ENCODE measurements at places on chromosomes 13 and 19. TPM values are rescaled to one million over a fixed set of nuclear protein-coding genes. Genes with fewer than 3 reads are reported as not detected.
A peak's percentile ranks its signal among the peaks of the same experiment; 100 is the strongest.

The GTF2F2 gene
- 26.9 TPM for total RNA-seq

The SCAMP4 gene
- total RNA-seq = 37.9 TPM

The ZNF416 gene
- 2.9 TPM for total RNA-seq

The NLRP9 gene
- total RNA-seq = not detected

The ZNF841 gene
- 15.0 TPM for total RNA-seq

The CACNG7 gene
- not detected for total RNA-seq

The CLEC11A gene
- total RNA-seq = 1.7 TPM

The ATP4A gene
- total RNA-seq = not detected

The DZIP1 gene
- 0.48 TPM for total RNA-seq

The NCCRP1 gene
- not detected for total RNA-seq

DNA sequence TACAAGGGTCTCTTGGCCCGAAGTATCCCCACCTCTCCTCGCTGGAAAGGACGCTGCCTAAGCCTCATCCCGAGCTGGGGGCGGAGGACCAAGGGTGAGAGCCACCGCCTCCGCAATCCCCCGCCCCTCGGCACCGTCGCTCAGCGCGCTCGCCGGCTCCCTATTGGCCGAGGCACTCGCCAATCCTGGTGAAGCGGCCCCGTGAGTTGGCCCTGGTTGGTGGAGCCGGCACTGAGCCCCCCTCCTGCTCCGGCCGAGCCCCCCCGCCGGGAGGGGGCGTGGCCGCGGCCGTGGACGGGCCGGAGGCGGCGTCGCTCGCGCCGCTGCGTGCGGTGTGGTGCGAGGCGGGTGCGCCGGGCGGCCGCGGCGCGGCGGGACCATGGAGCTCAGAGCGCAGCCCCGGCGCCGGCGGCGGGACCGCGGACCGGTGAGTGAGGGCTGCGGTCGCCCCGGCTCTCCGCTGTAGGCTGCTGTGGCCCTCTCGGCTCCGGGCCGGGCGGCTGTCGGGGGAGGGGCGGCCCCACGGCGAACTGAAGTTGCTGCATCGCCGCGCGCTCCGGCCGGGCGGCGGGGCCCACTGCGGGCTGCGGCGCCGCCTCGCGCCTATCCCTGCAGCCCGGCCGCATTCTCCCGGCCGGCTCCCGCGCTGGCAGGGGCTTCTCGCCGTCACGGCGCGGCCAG is at the start of gene WASF3:
Gene WASF3, plus strand, starts transcription at position 291 of the 681 bp plus-strand sequence. CDS start 84,588 bp downstream, outside the sequence.
- peak within 1 kb of the TSS; percentile 65 for H3K4me3 ChIP-seq
- H3K4me1 ChIP-seq = peaks cover 7% of the 10 kb centered on the region
- H3K36me3 ChIP-seq = no peaks in the 10 kb centered on the region
- DNase-seq = peak; percentile 62
- H3K27me3 ChIP-seq = peaks cover 40% of the 10 kb centered on the region

DNA sequence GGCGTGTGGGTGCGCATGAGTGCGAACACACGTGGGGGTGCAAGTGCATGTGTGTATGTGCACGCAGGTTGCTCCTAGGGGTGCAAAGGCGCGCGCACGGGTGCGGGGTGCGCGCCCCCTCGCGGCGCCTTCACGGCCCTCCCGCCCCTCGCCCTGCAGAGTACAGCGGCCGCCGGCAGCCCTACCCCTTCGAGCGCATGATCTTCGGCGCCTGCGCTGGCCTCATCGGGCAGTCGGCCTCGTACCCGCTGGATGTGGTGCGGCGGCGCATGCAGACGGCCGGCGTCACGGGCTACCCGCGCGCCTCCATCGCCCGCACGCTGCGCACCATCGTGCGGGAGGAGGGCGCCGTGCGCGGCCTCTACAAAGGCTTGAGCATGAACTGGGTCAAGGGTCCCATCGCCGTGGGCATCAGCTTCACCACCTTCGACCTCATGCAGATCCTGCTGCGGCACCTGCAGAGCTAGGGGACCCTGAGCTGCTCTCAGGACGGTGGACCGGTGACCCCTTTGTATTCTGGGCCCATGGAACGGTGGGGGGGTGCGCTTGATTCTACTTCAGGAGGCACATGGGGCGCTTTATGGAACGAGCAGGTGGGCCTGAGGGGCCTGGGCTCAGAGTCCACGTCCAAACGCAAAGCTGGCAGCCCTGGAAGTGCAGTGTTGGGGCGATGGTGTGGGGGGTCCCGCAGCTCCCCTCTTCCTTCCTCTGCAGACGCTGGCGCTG is 27.7 kb downstream of the TMEM161A start:
- no peaks in the 10 kb centered on the region for H3K36me3 ChIP-seq
- no peak overlapping the region for H3K27ac ChIP-seq
- DNase-seq = no peak

DNA sequence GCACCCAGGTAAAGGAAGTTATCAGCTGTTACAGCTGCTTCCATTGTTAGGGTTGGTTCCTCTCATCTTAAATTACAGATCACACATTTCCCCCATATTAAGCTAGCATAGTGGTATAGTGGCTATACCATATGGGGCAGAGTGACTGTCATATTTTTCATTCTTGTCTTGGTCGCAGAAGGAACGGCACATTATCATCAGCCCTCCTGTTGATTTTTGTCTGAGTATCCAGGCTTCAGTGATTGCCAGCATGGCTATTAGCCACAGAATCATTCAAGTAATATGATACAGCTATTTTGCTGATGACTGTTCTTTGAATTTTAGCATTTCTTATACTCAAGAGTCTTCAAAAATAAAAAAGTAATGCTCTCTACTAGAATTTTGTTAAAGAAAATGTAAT is 240.9 kb downstream of the LIG4 start:
- H3K27me3 ChIP-seq = no peaks in the 10 kb centered on the region
- no peaks in the 10 kb centered on the region for H3K36me3 ChIP-seq
- no peak overlapping the region for H3K27ac ChIP-seq
- H3K4me3 ChIP-seq = no peak overlapping the region
- no peaks in the 10 kb centered on the region for H3K4me1 ChIP-seq

DNA sequence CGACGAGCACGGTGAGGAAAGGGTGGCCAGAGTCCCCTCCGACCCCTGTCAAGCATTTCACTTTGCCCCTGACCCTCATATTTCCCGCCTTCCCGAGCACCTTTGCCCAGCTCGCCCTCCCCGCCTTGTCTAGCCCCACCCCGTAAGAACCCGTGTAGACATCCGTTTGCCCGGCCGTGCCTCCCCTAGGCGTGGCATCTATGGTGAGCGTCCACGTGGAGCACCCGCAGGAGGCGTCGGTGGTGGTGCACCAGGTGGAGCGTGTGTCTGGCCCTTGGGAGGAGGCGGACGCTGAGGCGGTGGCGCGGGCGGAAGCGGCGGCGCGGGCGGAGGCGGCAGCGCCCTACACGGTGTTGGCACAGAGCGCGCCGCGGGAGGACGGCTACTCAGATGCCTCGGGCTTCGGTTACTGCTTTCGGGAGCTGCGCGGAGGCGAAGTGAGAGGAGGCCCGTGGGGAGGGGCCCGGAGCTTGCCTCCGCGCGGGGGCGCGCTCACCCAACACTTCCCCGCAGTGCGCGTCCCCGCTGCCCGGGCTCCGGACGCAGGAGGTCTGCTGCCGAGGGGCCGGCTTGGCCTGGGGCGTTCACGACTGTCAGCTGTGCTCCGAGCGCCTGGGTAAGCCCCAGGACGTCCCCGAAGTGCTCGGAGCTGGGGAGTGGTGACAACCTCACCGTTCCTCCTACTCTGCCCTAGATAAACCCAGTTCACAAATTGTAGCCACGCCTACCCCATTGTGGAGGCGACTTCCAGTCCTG is 4.2 kb downstream of the LTBP4 start:
- H3K4me3 ChIP-seq = peak overlapping the region; percentile 85
- peaks cover 47% of the 10 kb centered on the region for H3K4me1 ChIP-seq

DNA sequence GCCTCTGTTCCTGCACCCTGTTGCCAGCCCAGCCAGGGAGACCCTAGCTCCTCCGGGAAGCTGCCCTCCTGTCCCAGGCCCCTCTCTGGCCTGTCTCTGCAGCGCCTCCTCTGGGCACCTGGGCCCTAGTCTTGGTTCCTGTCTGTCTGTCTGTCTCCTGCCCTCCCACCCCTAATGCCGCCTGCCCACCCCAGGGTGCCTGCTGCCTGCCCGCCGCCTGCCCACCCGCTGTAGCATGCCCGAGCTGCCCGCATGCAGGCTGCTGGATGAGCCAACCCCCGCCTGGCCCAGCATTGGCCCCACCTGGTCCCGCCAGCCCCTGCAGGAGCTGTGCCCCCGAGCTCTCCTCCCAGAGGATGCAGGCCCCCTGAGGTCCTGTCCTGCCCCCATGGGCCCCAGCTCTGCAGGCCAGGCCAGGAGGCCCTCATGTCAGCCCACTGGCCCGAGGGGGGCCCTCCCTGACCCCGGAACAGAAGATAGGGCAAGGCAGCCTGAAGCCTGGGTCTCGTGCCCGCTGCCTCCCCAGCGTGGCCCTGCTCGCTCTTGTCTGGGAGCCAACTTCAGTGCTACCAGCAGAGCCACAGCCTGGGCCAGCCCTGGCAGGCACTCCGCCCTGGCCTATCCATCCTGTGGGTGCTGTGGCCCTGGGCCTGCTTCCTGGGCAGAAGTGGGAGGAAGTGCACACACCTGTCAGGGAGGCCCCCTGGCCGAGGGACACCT is 5.2 kb downstream of the MAP2K7 start:
- no peak overlapping the region for H3K4me3 ChIP-seq
- no peaks in the 10 kb centered on the region for H3K27me3 ChIP-seq
- no peak for DNase-seq
- H3K4me1 ChIP-seq = peaks cover 10% of the 10 kb centered on the region

DNA sequence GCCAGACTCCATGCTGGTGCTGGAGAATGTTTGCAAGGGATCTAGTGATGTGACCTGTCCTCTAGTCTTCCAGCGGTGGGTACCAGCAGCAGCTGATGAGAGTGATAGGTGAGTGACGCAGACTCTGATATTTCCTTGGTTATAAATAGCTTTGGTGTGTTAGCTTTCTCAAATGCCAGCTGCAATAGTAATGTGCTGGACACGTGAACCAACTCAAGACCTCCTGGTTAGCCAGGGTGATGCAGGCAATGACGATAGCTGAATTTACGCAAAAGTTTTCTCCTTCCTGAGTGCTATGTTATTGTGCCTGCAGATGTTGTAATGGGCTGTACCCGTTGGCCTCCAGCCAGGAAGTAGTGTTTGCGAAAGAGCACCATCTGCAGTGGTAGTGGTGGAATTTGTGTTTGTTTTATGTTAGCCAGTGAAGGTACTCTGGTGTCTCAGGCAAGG is 129.5 kb downstream of the CYSLTR2 start:
- H3K27ac ChIP-seq = no peak overlapping the region
- no peak for DNase-seq
- H3K4me1 ChIP-seq = no peaks in the 10 kb centered on the region
- H3K36me3 ChIP-seq = no peaks in the 10 kb centered on the region

GRCh38 chr19:1237754-1238368 is at the start of gene CBARP:
CBARP (minus strand) TSS chr19:1238005; CDS start chr19:1236100, 1,905 bp downstream.
- peak within 1 kb of the TSS; percentile 69 for H3K27ac ChIP-seq
- H3K4me3 ChIP-seq = peak within 1 kb of the TSS; percentile 70
- H3K4me1 ChIP-seq = peaks cover 20% of the 10 kb centered on the region
- peaks cover 13% of the 10 kb centered on the region for H3K27me3 ChIP-seq
- no peak for DNase-seq

GRCh38 chr19:48745208-48745995 is 1.3 kb downstream of the IZUMO1 start:
- peaks cover 3% of the 10 kb centered on the region for H3K27me3 ChIP-seq
- no peaks in the 10 kb centered on the region for H3K36me3 ChIP-seq
- peak; percentile 44 for DNase-seq
- H3K27ac ChIP-seq = peak overlapping the region; percentile 28

DNA sequence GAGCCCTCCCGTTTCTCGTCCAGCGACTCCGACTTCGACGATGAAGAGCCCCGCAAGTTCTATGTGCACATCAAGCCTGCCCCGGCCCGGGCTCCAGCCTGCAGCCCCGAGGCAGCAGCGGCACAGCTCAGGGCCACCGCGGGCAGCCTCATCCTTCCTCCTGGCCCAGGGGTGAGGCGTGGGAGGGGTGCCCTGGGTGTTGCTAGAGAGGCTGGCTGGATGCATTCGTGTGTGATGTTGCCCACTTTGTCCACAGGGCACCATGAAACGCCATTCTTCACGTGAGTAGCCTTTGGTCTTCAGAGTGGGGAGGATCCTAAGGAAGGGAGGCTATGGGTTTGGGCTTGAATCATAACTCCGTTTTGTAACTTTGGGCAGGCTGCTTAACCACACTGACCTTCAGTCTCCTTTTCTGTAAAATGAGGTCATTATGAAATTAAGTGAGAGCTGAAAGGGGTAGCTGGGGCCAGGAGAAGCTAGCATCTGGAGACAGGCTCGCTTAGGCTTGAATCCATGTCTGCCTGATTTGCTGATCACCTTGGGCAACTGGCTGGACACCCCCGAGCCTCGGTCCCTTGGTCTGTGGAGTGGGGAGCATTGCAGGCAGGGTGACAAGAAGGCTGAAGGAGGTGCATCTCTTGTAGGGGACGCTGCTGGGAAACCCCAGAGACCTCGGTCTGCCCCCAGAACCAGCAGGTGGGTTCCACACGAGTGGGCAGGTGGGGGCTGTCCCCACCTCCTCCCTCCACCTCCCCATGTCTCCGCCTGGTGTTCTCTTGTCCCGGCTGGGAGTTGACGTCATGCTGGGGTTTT is 18.7 kb upstream of the B3GNT3 start:
- no peaks in the 10 kb centered on the region for H3K27me3 ChIP-seq
- H3K27ac ChIP-seq = peak overlapping the region; percentile 38
- peaks cover 12% of the 10 kb centered on the region for H3K4me1 ChIP-seq
- no peak for DNase-seq
- no peak overlapping the region for H3K4me3 ChIP-seq

GRCh38 chr19:42201489-42202289 is 15.8 kb downstream of the DEDD2 start:
- peak overlapping the region; percentile 69 for H3K4me3 ChIP-seq
- peaks cover 83% of the 10 kb centered on the region for H3K36me3 ChIP-seq
- peaks cover 59% of the 10 kb centered on the region for H3K4me1 ChIP-seq
- H3K27ac ChIP-seq = peak overlapping the region; percentile 94

GRCh38 chr13:44280456-44280855 is 93.2 kb upstream of the SERP2 start:
- peaks cover 2% of the 10 kb centered on the region for H3K36me3 ChIP-seq
- H3K4me3 ChIP-seq = no peak overlapping the region
- H3K27me3 ChIP-seq = peaks cover 30% of the 10 kb centered on the region
- H3K4me1 ChIP-seq = peaks cover 4% of the 10 kb centered on the region
- no peak overlapping the region for H3K27ac ChIP-seq

DNA sequence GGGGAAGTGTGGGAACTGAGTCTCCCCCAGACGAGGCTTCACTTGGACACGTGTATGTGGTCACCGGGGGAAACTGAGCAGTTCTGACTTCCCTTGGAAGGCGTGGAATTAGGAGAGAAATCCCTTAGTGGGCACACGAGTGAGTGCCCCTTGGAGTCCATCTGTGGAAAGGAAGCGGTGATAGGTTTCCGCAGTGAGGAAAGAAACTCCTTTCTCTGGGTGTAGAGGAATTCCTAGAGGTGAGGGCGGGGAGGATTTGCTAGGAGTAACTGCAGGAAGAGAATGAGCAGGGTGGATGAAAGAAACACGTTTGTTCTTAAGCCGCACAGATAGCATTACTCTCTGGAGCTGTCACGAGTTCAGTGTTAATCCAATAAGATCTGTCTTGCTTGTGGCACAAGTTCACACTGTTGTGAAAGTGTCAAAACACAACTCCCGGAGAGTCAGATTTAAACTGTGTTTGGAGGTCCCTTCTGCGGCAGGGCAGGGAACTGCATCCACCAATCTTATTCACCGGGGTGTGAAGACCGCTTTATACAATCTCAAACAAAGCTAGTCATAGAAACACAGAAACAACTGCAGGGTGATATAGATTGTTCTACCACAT is 1.2 kb downstream of the KL start:
- H3K4me3 ChIP-seq = peak overlapping the region; percentile 62
- peak overlapping the region; percentile 36 for H3K27ac ChIP-seq
- peaks cover 62% of the 10 kb centered on the region for H3K27me3 ChIP-seq
- DNase-seq = peak; percentile 28
- H3K4me1 ChIP-seq = peaks cover 20% of the 10 kb centered on the region

GRCh38 chr13:36918246-36919131 is 1.5 kb downstream of the SMAD9 start:
- H3K36me3 ChIP-seq = no peaks in the 10 kb centered on the region
- peaks cover 2% of the 10 kb centered on the region for H3K4me1 ChIP-seq
- H3K27ac ChIP-seq = no peak overlapping the region
- DNase-seq = no peak

Measured in activated T-helper 2 cell treated with anti-CD3 and anti-CD28 coated beads, Interferon-gamma antibody, Interleukin-2, Interleukin-4, amounts not matched to agents 10 μg/mL and 5 μg/mL and 100 μg/mL, durations not matched to agents 14 hours and 24 hours and 36 hours (primary cell).